ENCODE measurements at places on chromosomes 11 and 22.

DNA sequence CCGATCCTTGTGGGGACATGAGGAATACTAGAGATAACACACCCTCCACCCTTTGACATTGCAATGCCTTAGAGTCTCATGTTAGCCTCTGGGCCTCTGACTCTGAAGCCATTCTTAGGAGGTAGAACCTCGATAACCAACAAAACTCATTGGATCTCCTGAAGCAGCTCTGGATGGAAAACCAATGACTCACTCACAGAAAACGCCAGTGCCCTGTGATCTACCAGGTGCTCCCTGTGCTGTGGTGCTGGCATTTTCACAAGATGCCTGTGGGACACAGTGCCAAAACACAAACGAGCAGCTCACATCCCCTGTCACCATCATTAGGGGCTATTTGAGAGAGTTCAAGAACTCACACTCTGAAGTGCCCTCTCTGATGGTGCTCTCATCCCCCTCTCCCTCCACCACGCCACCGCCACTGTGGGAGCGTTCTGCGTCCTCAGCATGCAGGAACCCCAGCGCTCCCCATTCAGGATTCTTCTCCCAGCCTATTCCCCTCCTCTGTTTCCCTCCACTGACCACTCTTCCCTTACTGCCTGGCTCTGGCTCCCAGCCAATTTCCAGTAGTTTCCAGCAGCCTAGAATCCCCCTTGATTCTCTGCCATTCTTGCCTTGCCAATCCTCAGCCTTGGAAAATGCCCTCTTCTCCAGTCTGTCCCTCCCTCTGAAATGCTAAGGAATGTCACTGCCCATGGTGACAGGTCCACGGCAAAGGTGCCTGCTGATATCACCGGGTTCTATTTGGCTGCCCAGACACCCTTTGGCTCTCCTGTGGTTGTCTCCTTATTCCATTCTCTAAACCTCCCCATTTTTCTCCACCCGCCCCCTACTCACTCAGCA is 4.7 kb upstream of the POLD4 start:
- DNase-seq: peak; percentile 60

GRCh38 chr11:47351156-47352126 is 1.1 kb downstream of the MYBPC3 start:
- DNase-seq: no peak

DNA sequence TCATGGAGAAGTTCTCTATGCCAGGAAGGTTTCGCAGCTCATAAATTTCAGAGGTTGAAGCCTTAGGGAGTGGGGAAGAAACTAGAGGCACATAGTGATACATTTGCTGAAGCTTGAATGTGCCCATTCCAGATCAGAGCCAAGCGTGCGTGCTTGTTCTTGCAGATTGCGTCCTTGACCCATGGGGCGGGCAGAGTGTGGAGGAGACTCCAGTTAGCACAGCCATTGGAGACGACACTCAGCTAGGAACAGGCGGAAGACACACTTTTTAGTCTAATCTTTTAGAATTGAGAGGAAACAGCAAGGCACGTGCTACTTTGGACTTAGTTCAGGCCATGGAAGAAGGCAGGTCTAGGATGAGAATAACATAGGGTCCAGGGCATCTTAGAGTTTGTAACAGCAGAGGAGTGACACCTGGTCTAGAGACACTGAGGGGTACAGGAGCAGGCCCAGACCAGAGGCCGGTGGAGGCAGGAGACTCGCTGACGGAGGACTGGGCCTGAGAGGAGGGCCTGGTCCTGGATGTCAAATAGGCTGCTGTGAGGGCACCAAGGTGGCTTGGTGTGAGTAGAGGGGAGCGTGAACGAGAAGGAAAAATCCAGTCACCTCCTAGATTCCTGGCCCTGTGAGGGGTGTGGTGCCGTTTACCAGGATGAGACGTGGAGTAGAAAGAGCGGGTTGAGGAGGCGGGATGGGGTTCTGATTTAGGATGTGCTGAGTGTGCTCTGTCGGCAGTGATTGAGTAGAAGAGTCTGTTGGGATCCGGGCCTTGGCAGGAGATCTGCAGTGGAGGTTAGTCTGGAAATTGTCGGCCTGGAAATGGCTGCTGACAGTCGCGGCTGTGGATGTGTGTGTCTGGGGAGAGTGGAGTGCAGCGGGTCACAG is 154.7 kb downstream of the TBC1D22A start:
- DNase-seq: no peak

GRCh38 chr11:8805296-8805695 is 105.7 kb upstream of the AKIP1 start:
- no peak for DNase-seq

DNA sequence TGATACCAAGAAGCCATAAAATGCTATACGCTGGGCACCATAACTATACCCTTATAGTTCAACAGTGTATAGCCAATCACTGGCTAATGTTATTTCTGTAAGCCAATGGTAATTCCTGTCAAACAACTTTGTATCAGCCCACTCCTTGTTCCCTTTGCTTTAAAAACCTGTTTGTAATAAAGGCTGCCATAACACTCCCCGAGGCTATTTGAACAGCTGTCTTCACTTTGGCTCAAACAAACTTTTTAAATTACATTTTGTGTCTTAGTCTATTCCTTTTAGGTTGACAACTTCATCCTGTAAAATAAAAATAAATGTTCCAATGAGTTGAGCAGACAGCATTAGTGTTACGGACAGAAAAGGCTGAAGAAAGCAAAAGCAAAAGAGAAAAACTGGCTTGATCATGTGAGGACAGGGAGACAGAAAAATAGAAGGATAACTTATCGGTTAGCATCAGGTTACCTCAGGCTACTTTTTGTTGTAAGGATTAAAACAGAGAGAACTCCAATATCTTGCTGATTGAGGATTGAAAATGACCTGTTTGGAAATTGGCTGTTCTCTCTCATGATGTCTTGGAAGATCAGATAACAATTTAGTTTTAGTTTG is 95.0 kb downstream of the AASDHPPT start:
- DNase-seq: no peak

GRCh38 chr11:35115688-35116030 is 23.3 kb upstream of the CD44 start:
- DNase-seq: no peak

DNA sequence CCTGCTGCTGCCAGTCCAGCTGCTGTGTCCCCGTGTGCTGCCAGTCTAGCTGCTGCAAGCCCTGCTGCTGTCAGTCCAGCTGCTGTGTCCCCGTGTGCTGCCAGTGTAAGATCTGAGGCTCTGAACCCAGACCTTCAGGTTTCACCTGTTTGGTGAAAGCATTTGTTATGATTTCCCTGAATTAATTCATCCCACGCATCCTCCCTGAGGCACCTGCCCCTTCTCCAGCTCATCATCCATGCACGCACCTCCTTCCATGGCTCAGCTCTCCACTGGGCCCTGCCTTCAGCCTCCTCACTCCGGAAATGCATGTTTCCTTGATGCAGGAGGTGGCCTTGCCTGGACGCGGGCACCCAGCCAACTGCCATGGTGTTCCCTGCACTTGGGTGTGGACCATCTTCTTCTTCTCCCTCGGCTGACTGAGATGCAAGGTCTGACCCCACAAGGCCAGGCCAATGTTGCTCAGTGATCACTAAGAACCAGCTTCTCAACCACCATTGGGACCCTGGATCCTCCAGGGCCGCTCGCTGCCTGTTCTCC is 788 bp downstream of the KRTAP5-10 start:
- DNase-seq: no peak

DNA sequence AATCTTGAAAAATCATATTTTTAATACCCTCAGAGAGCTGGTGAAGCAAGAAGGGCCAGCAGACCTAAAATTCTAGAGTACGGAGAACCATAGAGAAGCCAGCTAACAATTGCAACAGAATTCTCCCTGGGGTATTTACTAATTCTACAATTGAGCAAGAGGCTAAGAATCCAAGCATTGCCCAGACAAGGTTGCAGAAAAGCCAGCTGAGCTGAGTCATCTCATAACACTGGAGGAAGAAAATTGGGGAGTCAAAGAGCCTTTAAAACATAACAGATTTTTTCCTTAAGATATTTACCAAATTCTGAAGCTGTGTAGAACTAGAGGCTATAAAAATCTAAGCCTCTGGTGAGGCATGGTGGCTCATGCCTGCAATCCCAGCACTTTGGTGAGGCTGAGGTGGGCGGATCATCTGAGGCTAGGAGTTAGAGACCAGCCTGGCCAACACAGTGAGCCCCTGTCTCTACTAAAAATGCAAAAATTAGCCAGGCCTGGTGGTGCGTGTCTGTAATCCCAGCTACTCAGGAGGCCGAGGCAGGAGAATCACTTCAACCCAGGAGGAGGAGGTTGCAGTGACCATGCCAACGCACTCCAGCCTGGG is 13.6 kb upstream of the TMEM216 start:
- DNase-seq: peak; percentile 98

DNA sequence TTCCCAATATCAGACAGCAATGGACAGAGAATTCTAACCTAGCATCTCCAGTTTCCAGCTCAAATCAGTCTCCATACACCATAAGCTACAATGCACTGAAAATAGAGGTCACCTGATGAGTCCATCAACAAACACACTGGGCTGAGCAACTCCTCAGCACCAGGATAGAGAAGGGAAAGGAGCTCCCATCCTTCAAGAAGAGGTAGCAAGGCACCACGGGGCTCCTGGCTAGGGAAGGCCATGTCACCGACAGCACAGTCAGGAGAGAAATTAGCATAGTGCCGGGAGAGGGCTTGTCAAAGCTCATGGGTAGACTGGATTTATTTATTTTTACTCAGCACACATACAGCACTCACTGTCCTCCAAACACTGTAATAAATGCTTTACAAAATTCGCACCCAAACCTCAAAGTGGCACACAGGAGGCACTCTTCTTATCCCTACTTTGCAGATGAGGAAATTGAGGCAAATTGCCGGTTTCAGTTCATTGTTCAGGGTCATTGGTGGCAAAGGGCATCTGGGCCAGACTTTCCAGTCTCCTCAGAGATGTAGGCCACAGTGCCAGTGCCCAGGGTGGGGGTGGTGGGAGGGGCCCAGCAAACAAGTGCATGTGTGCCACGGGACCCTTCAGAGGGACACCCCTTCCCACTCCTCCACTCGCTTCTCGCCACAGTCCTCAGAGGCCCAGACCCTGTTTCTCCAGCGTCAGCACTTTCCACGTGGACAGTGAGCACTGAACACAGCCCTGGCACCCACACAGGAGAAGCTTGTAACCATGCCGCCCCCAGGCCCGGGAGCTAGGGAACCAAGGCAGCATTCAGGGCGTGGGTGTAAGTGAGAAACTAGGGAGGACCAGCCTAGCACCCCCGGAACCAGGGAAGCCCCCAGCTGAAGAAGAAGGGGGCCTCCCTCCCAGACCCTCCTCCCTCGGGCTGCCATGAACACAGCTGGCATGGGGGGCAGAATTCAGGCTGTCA is 1417.4 kb downstream of the TBC1D22A start:
- no peak for DNase-seq

GRCh38 chr11:1707751-1708150 is 10.8 kb downstream of the KRTAP5-6 start:
- DNase-seq: no peak

- DNase-seq: no peak
Observed at GRCh38 chr11:92342886-92343285, 118.3 kb downstream of the FAT3 start.

DNA sequence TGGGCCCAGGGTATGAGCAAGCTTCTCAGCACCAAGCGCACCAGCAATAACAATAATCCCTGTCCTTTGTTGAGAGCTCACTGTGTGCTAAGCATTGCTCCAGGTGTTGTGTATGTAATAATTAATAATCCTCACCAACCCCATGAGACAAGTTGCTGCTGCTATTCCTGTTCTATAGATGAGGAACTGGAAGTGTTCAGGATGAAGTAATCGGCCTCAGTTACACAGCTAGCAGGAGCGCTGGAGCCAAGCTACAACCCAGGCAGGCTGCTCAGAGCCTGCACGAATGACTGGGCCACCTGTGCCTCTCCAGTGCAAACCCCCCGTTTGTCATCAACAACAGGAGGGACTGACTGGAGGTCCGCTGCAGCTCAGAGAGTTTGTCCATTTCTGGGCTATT is 35.2 kb upstream of the CECR2 start:
- no peak for DNase-seq

DNA sequence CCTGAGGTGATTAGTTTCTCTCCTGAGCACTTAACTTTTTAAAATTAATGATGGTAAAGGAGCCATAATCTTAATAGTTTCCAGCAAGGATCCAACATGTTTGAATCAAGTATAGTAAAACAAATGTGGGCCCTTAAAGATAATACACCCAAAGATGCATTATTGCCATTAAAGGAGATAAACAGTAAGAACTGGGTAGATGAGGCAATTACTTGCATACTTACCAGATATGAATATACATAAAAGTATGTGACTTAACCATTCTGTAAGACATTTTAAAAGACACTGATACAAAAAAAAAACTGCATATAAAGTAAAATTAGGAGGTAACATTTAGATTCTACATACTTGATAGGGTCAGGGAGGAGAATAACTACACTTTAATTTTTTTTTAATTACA is 48.2 kb downstream of the CADM1 start:
- DNase-seq: no peak

DNA sequence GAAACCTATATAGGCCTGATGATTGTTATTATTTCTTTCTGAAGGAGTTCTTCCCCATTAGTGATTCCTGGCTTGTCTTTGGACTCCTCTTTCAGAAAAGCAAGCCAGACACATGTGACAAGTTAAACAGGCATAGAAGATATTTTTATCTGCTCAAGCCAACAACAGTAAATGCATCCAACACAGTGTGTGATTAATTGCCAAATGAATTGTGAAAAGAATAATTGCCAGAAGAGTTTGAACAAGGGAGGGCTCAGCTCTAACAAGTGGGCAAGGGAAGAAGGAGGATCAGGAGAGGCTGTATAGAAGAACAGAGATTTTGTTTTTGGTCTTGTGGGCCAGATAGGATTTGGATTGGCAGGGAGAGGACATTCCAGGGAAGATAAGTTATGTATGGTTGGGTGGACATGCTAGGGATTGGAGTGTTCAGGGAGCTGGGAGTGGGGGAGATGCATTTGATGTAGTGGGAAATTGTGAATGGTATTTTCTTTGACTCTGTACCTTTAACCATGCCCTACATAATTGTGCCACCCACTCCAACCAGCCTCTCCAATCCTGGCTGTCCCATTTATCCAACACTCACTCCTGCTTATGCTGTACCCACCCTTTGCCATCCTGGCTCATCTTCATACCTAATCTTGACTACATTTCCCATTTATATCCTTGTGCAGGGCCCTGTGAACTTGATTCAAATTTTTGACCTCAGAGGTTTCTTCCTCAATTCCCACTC is 172.8 kb downstream of the RRAS2 start:
- DNase-seq: no peak
